ENCODE measurements at places on chromosomes 1 and 21.

DNA sequence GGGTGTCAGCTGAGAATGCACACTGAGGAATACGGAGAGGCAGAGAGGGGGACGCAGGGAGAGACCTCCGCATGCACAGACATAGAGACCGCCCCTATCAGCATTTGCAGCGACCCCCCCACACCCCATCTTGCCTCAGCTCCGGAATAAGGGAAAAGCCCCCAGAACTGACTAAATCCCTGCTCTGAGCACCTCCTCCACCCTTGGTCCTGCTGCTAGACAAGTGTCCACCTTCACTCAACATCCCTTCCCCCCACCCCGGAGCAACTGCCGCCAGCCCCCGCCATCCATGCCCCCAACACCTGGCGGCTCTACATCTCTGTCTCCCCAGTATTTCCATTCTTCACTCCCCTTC is 769 bp downstream of the SV2A start:
- no peak for DNase-seq

DNA sequence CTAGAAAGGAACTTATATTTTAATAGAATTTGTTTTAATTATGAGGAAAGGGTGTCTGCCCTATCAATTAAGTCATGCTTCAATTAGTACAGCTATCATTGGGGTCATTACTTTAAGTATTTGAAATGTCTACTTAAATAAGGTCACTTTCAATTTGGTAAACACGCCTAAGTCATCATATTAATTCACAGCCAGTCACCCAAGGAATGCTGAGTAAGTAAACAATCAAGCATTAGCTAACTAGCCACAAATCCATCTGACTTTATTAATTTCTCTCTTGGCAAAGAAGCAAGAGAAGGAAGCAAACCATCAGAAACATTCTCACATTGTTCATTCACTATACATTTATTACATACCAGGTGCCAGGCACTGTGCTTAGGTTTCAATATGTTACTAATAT is 1.2 kb upstream of the LRRC52 start:
- no peak for DNase-seq

DNA sequence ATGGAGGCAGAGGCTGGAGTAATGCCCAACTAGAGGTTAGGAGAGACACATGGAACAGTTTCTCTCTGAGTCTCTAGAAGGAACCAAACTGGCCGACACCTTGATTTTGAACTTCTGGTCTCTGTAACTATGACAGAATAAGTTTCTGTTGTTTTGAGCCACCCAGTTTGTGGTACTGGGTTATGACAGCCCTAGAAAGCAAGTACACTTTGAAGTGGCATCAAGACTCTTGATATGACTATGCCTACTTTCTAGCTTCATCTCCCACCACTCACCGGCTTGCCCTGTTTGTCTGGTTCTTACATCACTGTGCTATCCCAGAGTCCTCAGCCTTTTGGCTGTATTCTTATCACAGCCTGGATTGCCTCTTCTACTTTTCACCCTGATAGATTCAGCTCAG is 230.3 kb upstream of the USP24 start:
- DNase-seq: no peak

DNA sequence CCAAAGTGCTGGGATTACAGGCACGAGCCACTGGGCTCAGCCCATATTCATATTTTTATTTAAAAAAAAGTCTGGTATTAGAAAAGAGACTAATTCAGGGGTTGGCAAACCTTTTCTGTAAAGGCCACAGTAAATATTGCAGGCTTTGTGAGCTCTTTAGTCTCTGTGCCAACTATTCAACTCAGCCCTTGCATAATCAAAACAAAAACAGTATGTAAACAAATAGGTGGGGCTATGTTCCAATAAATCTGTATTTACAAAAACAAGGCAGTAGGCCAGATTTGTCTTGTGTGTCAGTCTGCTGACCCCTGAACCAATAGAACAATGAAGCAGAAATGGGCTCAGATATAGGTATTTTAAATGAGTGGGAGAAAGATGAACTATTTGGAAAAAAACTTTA is 49.3 kb downstream of the CDC42BPA start:
- no peak for DNase-seq

DNA sequence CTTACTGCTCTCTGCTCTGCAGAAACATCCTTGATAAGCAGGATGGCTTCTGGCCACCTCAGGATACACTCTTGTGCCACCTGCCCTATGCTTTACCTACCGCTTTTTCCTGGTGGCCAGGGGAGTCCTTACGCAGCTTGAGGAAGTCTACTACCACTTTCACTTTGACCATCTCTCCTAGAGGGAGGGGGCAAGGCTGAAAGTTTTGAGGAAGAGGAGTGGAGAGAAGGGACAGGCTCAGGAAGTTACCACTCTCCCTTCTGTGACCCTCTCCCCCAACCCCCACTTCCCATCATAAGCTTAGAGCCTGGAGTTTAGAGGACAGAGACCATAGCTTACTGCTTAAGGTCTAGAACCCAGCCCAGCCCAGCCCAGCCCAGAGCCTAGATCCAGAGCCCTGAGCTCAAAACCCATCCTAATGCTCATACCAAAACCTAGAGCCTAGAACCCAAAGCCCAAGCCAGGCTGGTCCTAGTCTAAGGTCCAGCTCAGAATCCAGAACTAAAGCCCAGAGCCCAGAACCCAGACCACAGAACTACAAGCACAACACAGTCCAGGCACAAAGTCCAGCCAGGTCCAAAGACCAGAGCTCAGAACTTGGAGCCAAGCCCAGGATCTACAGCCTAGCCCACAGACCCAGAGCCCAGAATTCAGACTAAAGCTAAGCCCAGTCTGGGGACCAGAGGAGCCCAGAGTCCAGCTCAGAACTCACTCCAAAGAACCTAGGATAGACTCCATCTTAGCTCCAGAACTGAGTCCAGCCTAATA is 18.0 kb upstream of the MFSD2A start:
- DNase-seq: no peak
